ENCODE measurements at places on chromosomes 11 and 22. TPM values are rescaled to one million over a fixed set of nuclear protein-coding genes. Genes with fewer than 3 reads are reported as not detected.

Gene CBX7
- total RNA-seq: 51.1 TPM

Gene PARVA
- 58.3 TPM for total RNA-seq

Gene TSSC4
- 38.8 TPM for total RNA-seq

Gene INS
- total RNA-seq: not detected

DNA sequence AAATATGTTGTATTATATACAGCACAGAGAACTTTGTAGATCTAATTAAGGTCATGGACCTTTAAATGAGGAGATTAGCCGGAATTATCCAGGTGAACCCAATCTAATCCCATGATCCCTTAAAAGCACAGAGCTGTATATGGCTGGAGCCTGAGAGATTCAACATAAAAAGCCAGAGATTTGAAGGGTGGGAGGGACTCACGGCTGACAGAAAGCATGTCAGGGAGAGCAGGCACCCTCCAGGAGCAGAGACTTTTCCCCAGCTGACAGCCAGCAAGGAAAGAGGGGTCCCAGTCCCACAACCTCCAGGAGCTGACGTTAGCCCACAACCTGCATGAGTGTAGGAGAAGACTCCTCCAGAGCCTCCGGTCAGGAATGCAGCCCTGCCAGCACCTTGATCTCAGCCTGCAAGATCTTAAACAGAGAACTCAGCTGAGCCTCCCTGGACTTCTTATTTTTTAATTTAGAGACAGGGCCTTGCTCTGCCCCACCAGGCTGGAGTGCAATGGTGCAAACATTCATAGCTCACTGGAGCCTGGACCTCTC lies 20.0 kb upstream of the ADA2 start:
- H3K4me1 ChIP-seq: peaks cover 12% of the 10 kb centered on the region
- DNase-seq: peak; percentile 22
- H3K4me3 ChIP-seq: no peak overlapping the region
- H3K27me3 ChIP-seq: no peaks in the 10 kb centered on the region
- H3K27ac ChIP-seq: no peak overlapping the region
- H3K36me3 ChIP-seq: no peaks in the 10 kb centered on the region

GRCh38 chr11:2741377-2742131 lies 41.8 kb upstream of the KCNQ1OT1 start:
- peak overlapping the region; percentile 41 for H3K27ac ChIP-seq
- H3K36me3 ChIP-seq: no peaks in the 10 kb centered on the region
- no peak overlapping the region for H3K4me3 ChIP-seq
- no peaks in the 10 kb centered on the region for H3K27me3 ChIP-seq

GRCh38 chr22:42317008-42317407 lies 46.6 kb upstream of the TCF20 start:
- H3K4me1 ChIP-seq: no peaks in the 10 kb centered on the region
- H3K27me3 ChIP-seq: peaks cover 6% of the 10 kb centered on the region
- H3K4me3 ChIP-seq: no peak overlapping the region
- no peak for DNase-seq

- no peaks in the 10 kb centered on the region for H3K27me3 ChIP-seq
- H3K36me3 ChIP-seq: no peaks in the 10 kb centered on the region
- DNase-seq: no peak
- H3K27ac ChIP-seq: no peak overlapping the region
- no peak overlapping the region for H3K4me3 ChIP-seq
- H3K4me1 ChIP-seq: peaks cover 16% of the 10 kb centered on the region
Observed at GRCh38 chr22:17994424-17995108, 29.8 kb downstream of the MICAL3 start.

DNA sequence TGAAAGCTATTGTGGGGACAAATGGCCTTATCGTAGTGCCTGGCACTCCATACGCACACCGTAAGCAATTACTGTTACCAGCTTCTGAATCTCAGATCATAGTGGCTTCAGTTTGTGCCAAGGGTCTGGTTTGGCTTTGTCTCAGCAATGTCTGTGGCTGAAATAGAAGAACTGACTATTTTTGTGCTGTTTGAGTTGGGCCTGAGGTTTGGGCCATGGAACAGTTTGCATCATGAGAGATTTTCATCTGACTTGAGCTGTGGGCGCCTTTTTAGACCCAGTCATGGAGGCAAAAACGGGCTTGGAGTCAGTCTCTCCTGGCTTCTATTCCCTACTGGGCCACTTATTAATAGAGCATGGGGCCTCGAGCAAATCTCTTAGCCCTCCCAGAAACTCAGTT lies 121.1 kb upstream of the CRYBB3 start:
- H3K36me3 ChIP-seq: no peaks in the 10 kb centered on the region
- no peak overlapping the region for H3K4me3 ChIP-seq
- no peak for DNase-seq
- H3K27me3 ChIP-seq: no peaks in the 10 kb centered on the region
- H3K27ac ChIP-seq: no peak overlapping the region
- peaks cover 7% of the 10 kb centered on the region for H3K4me1 ChIP-seq

DNA sequence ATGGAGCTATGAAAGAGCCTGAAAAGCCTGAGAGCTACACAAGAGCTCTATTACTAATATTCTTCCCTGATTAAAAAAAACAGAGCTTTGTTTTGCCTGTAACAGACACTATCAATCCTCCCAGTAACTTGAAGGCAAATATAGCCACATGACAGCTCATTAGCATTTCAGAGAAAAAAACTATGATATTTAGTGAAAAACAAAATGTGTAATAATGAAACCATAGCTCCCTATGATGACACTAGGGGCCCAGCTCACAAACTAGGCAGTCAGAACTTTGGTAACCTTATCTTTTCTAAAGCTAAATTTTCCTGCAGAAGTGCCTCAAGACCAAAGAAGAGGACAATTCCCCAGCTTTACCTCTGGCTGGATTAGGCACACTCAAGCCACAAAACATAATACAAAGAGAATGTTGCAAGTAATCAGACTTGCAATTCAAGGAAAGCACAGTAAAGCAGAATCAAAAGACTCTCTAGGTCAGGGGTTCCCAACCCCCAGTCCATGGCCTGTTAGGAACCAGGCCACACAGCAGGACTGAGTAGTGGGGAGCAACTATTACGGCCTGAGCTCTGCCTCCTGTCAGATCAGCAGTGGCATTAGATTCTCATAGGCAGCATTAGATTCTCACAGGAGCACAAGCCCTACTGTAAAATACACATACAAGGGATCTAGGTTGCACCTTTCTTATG lies 53.3 kb downstream of the MRTFA start:
- H3K27me3 ChIP-seq: no peaks in the 10 kb centered on the region
- no peak overlapping the region for H3K4me3 ChIP-seq
- H3K4me1 ChIP-seq: no peaks in the 10 kb centered on the region

- DNase-seq: peak; percentile 28
- H3K36me3 ChIP-seq: no peaks in the 10 kb centered on the region
- no peaks in the 10 kb centered on the region for H3K27me3 ChIP-seq
- no peaks in the 10 kb centered on the region for H3K4me1 ChIP-seq
- no peak overlapping the region for H3K27ac ChIP-seq
Observed at GRCh38 chr11:70490208-70490607, 91.9 kb downstream of the CTTN start.

DNA sequence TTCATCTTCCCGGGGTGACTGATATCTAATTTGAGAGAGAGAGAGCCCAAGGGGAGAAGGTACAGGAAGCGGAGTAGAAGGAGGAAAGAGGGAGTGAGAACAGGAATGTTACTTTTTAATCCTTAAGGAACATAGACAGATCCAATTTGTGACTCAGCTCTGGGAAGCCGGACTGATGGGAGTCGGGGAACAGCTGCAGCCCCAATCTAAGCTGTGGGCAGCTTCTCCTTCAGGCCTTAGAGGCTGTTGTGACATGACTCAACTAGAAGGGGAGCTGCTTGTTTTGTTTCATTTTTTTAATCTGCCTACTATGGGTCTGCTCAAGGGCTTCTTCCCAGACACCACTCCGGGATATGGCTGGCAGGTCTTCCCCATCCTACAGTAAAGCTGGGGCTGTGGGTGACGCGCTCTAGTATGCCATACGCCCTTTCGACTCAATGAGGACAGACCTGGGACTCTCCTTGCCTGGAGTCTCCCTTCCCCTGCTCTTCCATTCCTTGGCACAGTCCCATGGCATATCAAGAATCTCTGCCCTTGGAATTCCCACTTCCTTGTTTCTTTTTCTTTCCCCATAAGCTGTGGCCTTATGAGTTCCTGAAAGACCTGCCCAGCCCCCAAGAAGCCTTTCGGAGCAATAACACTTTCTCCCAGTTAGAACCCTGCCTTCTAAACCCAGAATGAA lies 103.3 kb upstream of the AKIP1 start:
- peaks cover 87% of the 10 kb centered on the region for H3K4me1 ChIP-seq
- H3K36me3 ChIP-seq: no peaks in the 10 kb centered on the region
- peak overlapping the region; percentile 61 for H3K4me3 ChIP-seq
- H3K27ac ChIP-seq: peak overlapping the region; percentile 89

GRCh38 chr11:100849901-100850235 lies 162.8 kb downstream of the ARHGAP42 start:
- no peaks in the 10 kb centered on the region for H3K27me3 ChIP-seq
- H3K4me3 ChIP-seq: no peak overlapping the region
- H3K4me1 ChIP-seq: peaks cover 4% of the 10 kb centered on the region
- H3K36me3 ChIP-seq: no peaks in the 10 kb centered on the region
- DNase-seq: no peak

DNA sequence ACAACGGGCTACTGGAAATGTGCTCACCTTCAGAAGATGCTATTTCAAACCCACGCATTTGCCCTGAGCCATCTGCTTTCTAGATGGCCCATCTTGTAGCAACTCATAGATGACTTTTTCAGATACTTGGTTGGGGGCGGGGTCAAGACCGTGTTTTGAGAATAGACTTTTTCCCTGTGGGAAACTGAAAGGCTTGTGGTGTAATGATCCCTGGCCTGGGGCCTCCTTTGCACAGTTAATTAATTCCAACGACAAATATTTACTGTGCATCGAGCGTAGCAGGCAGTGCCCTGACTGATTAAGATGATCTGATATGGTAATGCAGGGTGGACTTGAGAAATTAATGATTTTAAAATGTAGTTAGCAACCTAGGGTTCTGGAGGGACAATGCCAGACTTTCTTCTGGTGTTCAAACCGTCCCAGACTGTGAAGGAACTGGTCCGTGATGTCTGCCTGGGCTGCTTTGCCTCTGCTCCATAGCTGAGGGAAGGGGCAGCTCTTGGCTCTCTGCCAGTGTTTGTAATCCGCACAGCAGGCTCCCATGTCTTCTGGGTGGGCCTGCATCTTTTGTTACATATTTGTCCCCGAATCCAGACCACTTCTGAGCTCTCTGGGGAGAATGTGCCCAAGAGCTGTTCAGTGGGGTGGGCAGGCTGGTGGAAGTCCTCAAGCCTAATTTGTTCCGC lies 84.8 kb downstream of the ADAMTS15 start:
- no peaks in the 10 kb centered on the region for H3K4me1 ChIP-seq
- H3K4me3 ChIP-seq: no peak overlapping the region
- H3K36me3 ChIP-seq: no peaks in the 10 kb centered on the region
- peaks cover 3% of the 10 kb centered on the region for H3K27me3 ChIP-seq
- H3K27ac ChIP-seq: no peak overlapping the region

GRCh38 chr22:44776605-44777363 lies 24.4 kb downstream of the ARHGAP8 start:
- H3K4me3 ChIP-seq: no peak overlapping the region
- no peak for DNase-seq
- H3K4me1 ChIP-seq: no peaks in the 10 kb centered on the region
- no peaks in the 10 kb centered on the region for H3K27me3 ChIP-seq
- H3K27ac ChIP-seq: no peak overlapping the region

- H3K4me3 ChIP-seq: no peak overlapping the region
- no peak overlapping the region for H3K27ac ChIP-seq
- peaks cover 40% of the 10 kb centered on the region for H3K4me1 ChIP-seq
- DNase-seq: no peak
- H3K36me3 ChIP-seq: peaks cover 57% of the 10 kb centered on the region
- no peaks in the 10 kb centered on the region for H3K27me3 ChIP-seq
Observed at GRCh38 chr11:134250675-134251074, 2.5 kb downstream of the THYN1 start.

GRCh38 chr22:21659864-21660525 lies 5.8 kb upstream of the PPIL2 start:
- no peaks in the 10 kb centered on the region for H3K27me3 ChIP-seq
- no peak for DNase-seq
- no peak overlapping the region for H3K27ac ChIP-seq

GRCh38 chr11:46673713-46674462 lies 26.5 kb downstream of the ARHGAP1 start:
- H3K4me3 ChIP-seq: no peak overlapping the region
- no peak for DNase-seq
- H3K27ac ChIP-seq: peak overlapping the region; percentile 79
- no peaks in the 10 kb centered on the region for H3K27me3 ChIP-seq
- H3K36me3 ChIP-seq: peaks cover 76% of the 10 kb centered on the region

DNA sequence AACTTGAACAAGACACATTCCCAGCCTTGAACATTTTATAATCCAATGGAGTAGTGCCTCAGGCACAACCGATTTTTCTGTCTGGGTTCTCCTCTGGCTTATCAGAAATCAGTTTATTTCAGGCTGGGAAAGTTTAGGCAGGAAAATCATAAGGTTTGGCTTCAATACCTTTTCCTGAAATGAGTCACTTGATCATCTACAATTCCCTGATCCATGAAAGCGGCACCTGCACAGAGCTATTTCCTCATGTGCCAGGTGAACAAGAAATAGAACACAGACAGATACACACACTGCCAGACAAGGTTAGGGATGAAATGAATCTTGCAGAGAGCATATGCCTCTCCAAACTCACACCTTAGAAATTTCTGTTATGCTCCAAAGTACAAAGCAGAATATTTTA lies 106.7 kb upstream of the OR9G4 start:
- no peak for DNase-seq
- no peaks in the 10 kb centered on the region for H3K4me1 ChIP-seq
- H3K27ac ChIP-seq: no peak overlapping the region
- no peak overlapping the region for H3K4me3 ChIP-seq
- no peaks in the 10 kb centered on the region for H3K27me3 ChIP-seq

- H3K27ac ChIP-seq: no peak overlapping the region
- no peaks in the 10 kb centered on the region for H3K36me3 ChIP-seq
- H3K4me1 ChIP-seq: peaks cover 11% of the 10 kb centered on the region
- no peak for DNase-seq
Observed at GRCh38 chr11:72439455-72439854, 5.1 kb upstream of the CLPB start.

GRCh38 chr11:92285776-92286175 lies 61.2 kb downstream of the FAT3 start:
- no peaks in the 10 kb centered on the region for H3K36me3 ChIP-seq
- H3K4me3 ChIP-seq: no peak overlapping the region
- H3K27me3 ChIP-seq: no peaks in the 10 kb centered on the region
- H3K27ac ChIP-seq: no peak overlapping the region
- DNase-seq: no peak

GRCh38 chr11:57368106-57368844 lies 12.7 kb downstream of the PRG3 start:
- H3K36me3 ChIP-seq: no peaks in the 10 kb centered on the region
- peak; percentile 72 for DNase-seq
- H3K27me3 ChIP-seq: no peaks in the 10 kb centered on the region
- H3K27ac ChIP-seq: no peak overlapping the region
- H3K4me3 ChIP-seq: no peak overlapping the region

GRCh38 chr11:19332476-19332875 lies 91.7 kb upstream of the E2F8 start:
- H3K27me3 ChIP-seq: no peaks in the 10 kb centered on the region
- H3K36me3 ChIP-seq: no peaks in the 10 kb centered on the region
- H3K27ac ChIP-seq: no peak overlapping the region
- no peak for DNase-seq
- H3K4me1 ChIP-seq: no peaks in the 10 kb centered on the region
- H3K4me3 ChIP-seq: no peak overlapping the region
